ENCODE measurements at places on chromosomes 2 and 18.

- DNase-seq: no peak
These were observed 219.1 kb downstream of the TRIB2 start for GRCh38 chr2:12935796-12936195.

- no peak for DNase-seq
These were observed 22.5 kb upstream of the SLC35G4 start for GRCh38 chr18:11586896-11587295.

DNA sequence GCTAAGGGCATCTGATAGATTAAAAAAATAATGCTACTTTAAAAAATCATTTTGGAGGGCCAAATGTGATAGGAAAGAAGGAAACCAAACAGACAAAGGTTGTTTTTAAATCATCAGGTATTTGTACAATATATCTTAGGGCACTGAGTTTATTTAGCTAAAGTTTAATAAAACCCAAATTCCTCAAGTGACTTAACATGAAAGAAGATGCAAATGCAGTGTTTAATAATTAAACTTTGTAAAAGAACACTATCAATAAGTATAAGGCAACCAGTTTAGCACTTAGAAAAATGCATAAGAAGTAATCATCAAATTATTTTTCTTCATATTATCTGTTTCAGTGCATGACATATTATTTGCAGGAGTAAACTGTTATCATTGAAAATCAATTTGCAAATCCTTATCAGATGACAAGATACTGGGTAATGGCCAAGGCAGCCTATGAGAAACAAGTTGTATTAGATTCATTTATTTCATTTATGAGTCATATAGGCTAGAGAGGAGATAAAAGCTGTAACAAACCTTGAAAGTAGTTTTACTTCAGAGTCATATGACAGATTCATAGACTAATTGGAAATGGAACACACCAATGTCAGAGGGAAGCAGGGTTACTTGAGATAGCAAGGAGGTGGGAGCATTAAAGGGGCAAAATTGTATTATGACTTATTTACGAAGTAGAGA lies 165.5 kb downstream of the GCA start:
- no peak for DNase-seq

DNA sequence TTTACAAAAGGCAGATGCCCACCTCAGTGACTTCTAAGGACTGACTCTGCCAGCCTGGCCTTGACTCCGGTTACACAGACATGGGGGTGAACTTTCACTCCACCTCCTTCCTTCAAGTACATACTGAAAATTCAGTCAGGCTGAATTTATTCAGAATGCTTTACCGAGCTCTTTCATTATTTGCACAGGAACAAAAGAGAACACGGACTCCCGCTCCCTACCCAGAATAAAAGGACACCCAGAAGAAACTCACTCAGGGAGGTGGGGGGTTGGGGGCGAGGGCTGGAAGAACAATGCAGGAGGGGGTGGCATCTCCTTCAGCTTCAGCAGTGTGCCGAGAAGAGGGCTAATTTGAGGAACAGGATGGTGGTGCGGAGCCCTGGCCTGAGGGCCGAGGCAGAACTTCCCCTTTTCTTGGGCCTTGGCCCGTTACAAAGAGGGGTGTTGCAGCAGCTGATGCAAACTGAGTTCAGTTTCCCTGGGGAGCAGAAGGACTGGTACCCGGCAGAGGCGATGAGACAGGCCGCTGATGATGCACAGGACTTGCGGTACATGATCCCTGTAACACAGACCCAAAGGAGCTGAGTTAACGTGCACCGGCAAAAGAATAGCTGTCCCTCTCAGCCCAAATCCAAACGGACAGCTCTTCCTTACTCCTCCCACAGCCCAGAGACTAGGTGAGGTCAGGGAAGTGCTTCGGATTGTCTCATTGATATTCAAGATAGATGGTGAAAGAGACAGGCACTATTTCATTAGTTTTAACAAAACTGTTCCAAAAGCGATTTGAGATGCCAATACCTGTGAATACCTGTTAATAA lies 24.1 kb downstream of the LYPD1 start:
- no peak for DNase-seq

DNA sequence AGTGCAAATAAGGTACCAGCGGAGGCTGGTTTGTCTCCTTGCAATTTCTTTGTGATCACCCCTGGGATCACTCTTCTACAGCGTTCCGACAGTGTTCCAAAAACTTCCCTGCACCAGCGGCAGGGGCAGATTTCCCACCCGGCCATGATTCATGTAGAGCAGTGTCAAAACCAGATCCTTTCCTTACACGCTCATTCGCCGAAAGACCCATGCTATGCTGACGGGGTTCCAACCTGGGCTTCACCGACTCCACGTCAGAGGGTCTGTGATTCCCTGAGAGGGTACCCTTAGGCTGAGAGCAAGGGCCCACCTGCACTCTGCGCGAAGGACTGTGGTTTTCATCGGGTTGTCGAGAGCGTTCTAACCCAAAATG lies 423 bp upstream of the TTC27 start:
- DNase-seq: peak; percentile 45

DNA sequence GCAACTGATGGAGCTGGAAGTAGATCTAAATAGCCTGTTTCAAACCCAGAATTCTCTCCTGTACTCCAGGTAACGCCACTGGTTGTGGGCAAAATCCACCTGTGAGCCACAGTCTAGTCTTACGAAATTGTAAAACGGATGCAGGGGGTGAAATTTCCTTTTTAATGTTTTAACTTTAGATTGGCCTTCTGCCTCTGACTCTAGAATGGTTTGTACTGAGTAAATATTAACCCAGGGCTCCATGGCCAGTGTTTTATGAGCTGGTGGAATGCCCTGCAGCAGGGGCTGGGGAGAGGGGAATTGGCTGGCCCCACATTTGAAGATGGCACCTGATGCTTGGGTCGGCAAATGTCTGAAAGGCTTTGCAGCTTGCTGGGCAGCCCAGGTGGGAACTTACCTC lies 156.6 kb downstream of the MYCN start:
- DNase-seq: no peak

DNA sequence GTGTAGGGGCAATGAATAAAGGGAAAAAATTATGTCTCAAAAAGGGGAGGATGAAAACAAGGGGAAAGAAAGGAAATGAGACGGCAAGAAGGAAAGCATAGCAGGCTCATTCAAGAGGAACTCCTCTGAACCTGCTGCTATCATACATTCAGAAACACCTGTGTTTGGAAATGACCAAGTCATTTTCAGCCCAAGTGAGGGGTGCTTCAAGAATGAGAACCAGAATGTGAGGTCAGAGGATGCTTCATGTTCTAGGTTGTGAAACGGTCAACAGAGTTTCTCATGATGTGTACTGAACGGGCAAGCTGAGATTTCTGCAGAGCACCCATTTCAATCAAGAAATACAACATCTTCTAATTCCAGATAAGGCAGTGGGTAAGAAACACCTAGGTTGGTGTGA lies 1367.2 kb upstream of the CELF4 start:
- no peak for DNase-seq

- DNase-seq: no peak
These were observed 6.7 kb upstream of the SDC1 start for GRCh38 chr2:20231598-20232026.

DNA sequence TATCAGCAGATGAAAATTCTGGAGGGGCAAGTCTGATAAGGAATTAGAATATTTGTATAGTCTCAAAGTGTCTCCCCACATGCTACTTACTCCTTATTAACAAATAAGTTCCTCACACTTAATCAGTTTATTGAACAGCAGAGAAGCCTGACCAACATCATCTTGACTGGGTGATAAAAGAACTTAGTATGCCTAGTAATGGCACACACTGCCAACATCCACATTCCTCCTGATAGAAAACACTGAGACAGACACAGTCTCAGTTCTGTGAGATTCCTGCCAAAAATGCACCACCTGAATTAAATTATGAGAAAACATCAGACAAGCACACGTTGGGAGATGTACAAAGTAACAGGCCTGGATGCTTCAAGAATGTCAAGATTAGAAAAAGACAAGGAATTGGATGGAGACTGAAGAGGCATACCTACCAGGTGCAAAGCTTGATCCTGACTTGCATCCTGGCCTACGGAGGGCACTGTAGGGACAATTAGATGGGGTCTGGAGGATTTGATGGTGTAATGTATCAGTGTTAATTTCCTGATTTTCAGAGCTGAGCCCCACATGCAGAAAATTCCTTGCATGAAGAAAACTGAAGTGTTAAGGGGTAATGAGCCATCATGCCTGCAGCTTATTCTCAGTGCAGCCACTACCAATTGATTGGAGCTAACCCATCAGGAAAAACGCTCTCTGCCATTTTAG lies 200.4 kb upstream of the SH3BP4 start:
- DNase-seq: no peak

GRCh38 chr18:23725827-23726661 lies 36.8 kb downstream of the LAMA3 start:
- no peak for DNase-seq

DNA sequence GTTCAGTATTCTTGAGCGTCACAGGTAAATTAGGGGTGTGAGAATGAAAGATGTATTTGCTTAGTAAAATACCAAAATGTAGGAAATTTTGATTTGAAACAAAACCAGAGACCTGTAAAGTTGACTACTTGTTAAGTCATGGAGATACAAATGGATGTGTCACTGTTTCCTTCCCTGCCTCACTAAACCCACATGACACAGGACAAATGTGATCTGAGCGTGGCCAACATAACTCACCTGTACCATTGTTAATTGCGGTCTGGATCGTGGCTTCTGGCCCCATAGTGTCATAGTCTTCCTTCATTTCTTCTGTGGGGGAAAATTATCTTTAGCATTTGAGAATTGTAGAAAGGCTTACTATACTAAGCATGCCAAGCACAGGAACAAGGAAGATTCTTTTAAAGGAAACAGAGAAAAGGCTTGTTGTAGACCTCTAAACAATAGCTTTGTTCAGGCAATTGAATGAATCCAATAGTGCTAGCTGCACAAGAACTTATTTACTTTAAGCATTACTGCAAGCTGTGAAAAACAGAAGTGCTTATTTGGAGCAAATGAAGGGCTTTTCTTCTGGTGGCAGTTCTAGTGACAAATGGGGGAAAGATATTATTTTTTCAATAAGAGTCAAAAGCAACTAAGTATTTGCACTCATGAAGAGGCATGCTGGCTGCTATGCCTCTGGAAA lies 95.2 kb downstream of the ZEB2 start:
- DNase-seq: peak; percentile 37

- no peak for DNase-seq
These were observed 513.8 kb downstream of the ZEB2 start for GRCh38 chr2:144006139-144006538.

- DNase-seq: peak; percentile 39
These were observed 1.2 kb downstream of the PER2 start for GRCh38 chr2:238286987-238287736.

DNA sequence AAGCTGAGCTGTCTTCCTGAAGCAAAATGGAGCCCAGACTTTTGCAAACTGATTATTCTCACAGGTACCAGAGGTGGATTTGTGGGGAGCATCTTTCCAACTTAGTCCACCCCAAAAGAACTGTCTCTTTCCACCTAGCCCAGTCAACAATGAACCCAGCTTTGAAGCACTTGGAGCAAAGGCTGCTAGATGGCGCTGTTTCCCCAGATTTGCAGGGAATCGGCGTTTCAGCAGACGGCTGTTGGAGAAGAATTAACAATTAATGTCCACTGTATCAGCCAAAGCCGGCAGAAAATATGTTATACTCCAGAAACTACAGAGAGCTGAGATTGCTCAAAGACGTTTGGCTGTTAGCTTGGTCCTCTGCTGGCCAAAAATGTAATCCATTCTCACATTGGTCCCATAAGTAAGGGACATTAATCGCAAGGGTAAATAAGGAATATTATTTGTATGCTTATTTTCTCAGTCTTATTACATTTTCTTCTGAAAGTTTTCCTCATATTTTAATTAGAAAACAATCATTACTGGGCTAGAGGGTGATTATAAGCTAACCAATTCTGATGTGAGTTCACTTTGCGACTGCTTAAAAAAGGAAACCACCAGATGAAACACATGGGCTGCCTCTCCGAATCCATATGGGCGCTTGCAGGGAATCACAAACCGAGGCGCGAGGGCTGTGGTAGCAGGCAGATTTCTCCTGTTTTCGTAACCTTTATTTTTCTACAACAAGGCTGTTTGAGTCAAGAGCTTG lies 423.8 kb upstream of the MEX3C start:
- DNase-seq: peak; percentile 44

DNA sequence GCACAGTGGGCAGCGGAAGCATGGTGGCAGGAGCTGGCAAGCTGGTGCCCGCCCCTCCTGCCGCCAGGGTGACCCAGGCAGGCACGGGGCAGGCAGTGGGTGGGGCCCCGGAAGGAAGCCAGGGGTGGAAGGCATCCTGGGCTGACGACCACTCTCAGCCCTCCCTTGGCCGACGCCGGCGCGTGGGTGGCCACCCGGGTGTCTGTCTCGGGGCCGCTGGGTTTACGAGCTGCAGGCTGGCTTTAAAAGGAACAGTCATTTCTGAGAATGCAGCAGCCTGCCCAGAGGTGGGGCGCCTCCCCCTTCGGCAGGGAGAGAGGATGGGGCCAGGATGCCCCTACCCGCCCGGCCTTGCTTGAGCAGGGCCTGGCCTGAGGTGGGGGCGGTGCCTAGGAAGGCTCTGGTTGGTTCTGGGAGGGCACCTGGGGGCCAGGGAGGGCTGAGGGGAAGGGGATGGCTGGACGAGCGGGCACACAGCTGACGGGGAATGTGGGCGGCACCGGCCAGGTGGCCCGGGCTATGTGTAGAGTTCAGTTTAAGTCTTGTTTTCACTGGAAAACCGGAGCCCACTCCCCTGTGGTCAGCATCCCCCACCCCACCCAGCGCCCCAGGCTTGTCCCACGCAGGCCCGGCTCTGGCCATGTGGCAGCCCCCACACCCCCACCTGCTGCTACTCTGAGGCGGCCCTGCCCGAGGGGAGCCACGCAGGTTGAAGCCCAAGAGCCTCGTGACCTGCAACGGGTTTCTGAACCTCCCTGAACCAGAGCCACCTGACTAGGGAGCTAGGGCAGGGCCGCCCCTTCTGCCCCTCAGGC lies 6.3 kb downstream of the BOK start:
- no peak for DNase-seq

DNA sequence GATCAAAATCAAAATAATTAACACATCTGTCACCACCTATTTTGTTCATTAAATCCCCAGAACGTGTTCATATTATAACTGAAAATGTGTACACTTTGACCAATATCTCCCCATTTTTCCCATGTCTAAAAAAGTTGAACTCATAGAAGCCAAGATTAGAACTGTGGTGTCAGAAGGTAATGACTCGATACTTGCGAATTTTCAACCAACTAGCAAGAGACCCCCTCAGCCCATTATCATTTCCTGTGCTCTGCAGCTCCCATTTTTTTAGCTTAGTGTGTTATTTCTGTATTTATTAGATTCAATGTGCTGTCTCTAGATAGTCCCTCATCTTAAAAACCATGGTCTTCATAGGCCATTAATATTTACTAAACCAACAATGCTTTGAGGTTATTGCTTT lies 248.7 kb upstream of the PIK3C3 start:
- no peak for DNase-seq

GRCh38 chr18:50839341-50839740 lies 19.5 kb upstream of the MRO start:
- DNase-seq: no peak

DNA sequence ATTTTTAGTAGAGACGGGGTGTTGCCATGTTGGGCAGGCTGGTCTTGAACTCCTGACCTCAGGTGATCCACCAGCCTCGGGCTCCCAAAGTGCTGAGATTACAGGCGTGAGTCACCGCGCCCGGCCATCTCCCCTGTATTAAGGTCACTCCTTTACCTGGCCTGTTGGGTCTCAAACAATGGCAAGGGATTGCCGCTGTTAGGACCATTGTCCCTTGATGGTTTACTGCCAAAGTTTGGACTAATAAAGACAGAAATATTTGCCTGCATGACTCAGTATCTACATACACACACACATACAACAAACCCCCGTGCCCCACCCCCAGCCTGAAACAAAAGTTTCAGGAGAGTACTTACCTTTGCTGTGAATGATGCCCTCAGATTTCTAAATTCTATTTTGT lies 16.5 kb downstream of the PARD3B start:
- DNase-seq: no peak

- DNase-seq: no peak
These were observed 565.4 kb downstream of the TNS1 start for GRCh38 chr2:217437290-217437870.

All from activated CD4-positive, alpha-beta T cell treated with anti-CD3 and anti-CD28 coated beads, Interleukin-2, Interleukin-6, amounts not matched to agents 100 ng/mL and 50 ng/mL, durations not matched to agents 16 hours and 8 hours (primary cell).